ENCODE measurements at places on chromosomes 5 and 9. TPM values are rescaled to one million over a fixed set of nuclear protein-coding genes. Genes with fewer than 3 reads are reported as not detected.

GRCh38 chr9:120066315-120066714, 513.7 kb downstream of the CDK5RAP2 start:
- DNase-seq = no peak

The TUBB4B gene
- total RNA-seq = 636 TPM

- no peak for DNase-seq
These were observed 152.8 kb upstream of the DAP start for GRCh38 chr5:10913841-10914240.

DNA sequence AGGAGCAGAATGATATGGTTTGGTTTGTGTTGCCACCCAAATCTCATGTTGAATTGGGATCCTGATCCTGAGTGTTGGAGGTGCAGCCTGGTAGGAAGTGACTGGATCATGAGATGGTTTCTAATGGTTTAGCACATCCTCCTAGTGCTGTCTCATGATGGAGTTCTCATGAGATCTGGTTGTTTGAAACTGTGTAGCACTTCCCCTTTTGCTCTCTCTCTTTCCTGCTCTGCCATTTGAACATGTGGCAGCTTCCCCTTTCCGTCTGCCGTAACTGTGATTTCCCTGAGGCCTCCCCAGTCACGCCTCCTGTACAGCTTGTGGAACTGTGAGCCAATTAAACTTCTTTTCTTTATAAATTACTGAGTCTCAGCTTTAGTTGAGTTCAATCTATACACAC, 756.8 kb upstream of the CDH6 start:
- DNase-seq = no peak
